ENCODE measurements at places on chromosomes 6 and 20. TPM values are rescaled to one million over a fixed set of nuclear protein-coding genes. Genes with fewer than 3 reads are reported as not detected.

Gene HLA-DRA
- total RNA-seq, result 2.9 TPM

Gene PHACTR3
- total RNA-seq, result 6.0 TPM

Gene FHL5
- total RNA-seq, result not detected

Gene CST5
- total RNA-seq, result not detected
